Erythroblast (primary cell): ENCODE measurements at places on chromosomes 3 and 15.
A peak's percentile ranks its signal among the peaks of the same experiment; 100 is the strongest.

DNA sequence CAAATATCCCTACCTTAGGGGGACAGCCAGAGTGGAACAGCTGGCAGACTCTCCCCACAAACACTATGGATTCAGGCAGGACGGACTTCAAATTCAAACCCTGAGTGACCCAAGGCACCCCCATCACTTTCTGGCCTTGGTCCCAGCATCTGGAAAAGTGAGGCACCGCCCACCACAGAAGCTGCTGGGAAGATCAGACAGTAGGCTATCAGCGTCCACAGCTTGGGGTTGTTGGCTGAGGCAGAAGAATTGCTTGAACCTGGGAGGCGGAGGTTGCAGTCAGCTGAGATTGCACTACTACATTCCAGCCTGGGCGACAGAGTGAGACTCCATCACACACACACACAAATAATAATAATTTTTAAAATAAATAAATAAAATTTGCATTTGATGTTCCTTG is 8.5 kb downstream of the PFKFB4 start:
- peak; percentile 93 for DNase-seq

DNA sequence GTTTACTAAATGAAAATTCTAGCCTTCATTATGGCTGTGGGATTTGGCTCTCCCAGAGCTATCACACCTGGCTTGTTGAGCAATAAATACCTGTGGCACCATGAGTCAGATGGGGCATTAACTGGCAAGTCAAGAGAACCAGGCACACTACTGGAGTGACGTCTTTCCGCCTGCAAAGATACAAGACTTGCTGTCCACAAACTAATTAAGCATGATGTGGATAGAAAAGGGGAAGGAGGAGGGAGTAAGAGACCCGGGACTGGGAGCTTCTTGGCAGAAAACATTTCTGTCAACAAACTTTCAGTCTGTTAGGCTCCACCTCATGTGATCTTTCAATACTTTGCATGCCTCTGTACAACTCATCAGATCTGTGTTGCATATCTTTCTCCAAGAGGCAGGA is 56.5 kb downstream of the CLDN1 start:
- DNase-seq = no peak

GRCh38 chr15:59364248-59364647 is 8.4 kb downstream of the MYO1E start:
- DNase-seq = no peak

GRCh38 chr3:19220311-19220710 is 72.0 kb downstream of the KCNH8 start:
- no peak for DNase-seq

DNA sequence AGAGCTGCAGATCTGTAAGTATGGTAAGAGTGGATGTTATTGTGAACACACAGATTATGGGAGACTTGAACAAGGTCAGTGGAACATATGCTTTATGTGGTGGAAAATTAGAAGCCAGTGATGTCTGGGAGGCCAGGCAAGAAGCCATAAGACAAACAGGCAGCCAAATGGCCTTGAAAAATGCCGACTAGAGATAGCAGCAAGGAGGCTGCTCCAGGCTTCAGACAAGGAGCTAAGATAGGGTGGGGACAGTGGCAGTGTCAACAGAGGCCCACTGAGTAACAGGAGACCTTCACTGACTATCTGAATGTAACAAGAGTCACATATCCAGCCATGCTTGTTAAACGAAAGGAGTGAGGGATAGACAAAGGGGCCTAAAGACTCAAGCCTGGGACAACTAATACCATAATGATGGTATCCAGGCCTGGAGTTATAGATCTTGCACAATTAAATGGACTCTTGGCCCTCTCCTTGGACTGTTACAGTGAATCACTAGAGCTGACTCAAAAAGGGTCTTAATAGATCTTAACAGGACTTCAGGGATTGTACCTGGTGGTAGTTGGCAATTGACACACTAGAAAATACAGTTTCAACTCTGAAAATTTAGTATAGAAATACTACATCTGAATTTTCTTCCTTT is 50.6 kb downstream of the CFAP20DC start:
- DNase-seq = peak; percentile 68

GRCh38 chr3:133843634-133844033 is 38.0 kb downstream of the SRPRB start:
- no peak for DNase-seq

DNA sequence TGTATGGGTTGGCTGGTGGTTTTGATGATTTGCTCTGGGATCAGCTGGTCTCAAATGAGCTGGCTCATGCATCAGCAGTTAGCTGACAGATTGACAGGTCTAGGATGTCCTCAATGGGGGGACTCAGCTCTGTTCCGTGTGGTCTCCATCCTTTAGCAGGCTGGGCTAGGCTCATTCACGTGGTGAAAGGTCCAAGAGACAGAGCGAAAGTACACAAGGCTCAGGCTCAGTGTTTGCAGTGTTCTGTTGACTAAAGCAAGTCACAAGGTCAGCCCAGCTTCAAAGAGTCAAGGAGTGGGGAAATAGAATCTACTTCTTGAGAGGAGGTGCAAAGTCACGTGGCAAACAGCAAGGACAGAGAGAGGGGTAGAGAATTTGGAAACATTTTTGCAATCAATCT is 126.5 kb upstream of the CMC1 start:
- DNase-seq = no peak

GRCh38 chr3:171752329-171752728 is 58.0 kb downstream of the PLD1 start:
- DNase-seq = no peak

DNA sequence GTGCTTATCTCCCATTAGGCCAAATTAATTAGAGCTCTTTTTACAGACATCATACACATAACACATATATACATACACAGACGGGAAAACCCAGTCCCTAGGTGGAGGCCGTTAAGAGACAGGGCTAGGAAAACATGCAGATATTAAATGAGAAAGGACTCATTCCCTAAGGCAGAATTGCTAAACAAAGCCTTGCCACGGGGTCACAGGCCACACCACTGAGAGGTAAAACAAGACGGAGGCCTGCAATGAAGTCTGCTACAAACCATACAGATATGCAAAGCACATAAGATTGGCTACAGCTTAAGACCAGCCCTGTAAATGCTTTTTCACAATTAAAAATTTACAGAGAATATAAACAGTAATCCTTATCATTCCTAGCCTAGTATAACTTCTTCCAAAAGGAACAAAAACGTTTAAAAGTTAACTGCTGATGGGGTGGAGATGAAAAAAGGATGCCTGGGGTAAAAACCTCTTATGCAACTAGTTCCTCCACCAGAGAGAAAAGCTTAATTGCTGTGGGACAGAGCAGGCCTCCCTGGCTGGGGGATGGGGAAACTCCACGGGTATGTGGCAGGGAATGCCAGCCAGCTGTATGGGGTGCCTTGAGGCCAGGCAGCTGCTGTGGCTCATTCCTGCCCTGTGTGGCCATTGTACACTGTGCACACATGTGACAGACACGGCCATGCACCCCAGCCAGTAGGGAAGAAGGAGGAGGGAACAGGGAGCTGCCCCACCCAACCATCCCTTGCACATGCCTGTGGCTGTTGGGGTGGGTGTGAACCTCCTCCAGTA is 481.4 kb upstream of the LMCD1 start:
- DNase-seq = no peak

GRCh38 chr15:60419753-60420152 is 22.0 kb upstream of the ANXA2 start:
- no peak for DNase-seq

GRCh38 chr3:195868866-195869412 is 39.4 kb downstream of the TNK2 start:
- no peak for DNase-seq

- no peak for DNase-seq
Measured at GRCh38 chr15:26051761-26052675, 188.9 kb upstream of the ATP10A start.

- no peak for DNase-seq
Measured at GRCh38 chr3:79881431-79881830, 113.6 kb upstream of the ROBO1 start.

GRCh38 chr3:112121577-112122547 is 11.2 kb downstream of the GCSAM start:
- DNase-seq = no peak
